NCI-H146 (cell line): ENCODE measurements at places on chromosomes 3 and 15.

- no peak for DNase-seq
Observed at GRCh38 chr3:42306499-42306898, 40.5 kb upstream of the CCK start.

- no peak for DNase-seq
Observed at GRCh38 chr3:177618873-177619733, 421.8 kb upstream of the TBL1XR1 start.

DNA sequence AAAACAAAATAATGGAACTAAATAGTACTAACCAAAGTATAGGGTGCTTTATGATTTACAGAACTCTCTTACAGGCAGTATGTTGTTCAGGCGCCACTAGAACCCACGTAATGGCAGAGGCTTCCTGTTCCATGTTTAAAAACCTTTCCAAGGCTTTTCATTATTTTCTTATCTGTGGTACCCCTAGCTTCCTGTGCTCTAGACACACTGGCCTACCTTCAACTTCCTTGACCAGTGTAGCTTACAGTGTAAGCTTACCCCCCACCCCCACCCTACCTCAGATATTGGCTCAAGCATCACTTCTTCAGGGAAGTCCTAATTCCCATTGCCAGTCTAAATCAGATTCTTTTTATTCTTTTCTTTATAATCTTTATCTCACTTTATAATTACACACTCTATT is 2.9 kb downstream of the NR2C2 start:
- peak; percentile 1 for DNase-seq

- DNase-seq = no peak
Observed at GRCh38 chr3:71376911-71377310, 206.6 kb downstream of the FOXP1 start.

DNA sequence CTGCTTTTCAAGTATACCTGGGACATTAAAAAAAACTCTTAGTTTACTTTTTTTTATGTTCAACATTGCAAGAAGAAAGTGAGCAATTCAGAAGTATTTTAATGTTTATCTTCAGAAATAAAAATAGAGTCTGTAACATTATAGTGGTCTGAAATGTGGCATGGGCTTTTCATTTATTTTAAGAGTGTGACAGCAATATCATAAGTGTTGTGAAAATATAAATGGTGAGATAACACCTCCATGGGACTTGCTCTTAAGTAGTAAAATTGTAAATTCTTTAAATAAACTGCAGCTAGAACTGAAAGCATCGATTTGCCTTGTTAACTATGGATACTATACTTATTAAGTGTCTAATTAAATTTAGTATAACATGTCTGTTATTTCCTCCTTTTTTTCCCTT is 48.8 kb upstream of the ZCWPW2 start:
- no peak for DNase-seq

DNA sequence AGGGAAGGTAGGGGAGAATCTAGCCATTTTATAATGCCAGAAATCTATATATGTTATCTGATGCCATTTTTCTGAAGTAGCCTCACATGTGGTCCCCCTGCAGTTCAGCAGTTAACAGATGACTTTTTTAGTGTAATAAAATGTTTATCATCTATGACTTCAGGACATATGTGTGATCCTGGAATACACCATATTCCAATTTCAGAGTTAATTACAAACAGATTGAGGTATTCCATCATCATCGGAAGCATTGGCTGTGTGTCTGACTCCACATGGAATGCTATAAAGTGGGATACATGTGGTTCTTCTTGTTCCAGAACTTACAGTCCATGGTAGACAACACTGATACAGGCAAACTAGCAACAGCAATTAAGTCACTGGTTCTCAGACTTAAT is 45.9 kb upstream of the LIMD1 start:
- DNase-seq = no peak

DNA sequence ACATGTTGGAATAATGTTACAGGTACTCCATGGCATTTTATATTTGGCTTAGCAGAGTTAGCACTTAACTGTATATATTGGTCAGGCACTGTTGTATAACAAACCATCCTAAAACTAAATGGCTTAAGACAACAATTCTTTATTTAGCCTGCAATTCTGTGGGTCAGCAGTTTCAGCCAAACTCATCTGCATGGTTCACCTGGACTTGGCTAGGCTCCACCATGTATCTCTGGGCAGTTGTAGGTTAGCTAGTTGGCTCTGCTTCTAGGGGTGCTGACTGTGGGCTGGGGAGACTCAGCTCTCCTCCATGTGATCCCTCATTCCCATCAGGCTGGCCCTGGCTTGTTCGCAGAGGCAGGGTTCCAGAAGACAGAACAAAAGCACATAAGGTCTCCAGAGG is 34.4 kb downstream of the RARB start:
- DNase-seq = no peak

- no peak for DNase-seq
Observed at GRCh38 chr3:31502803-31503221, 29.9 kb upstream of the STT3B start.

GRCh38 chr3:19744047-19744446 is 190.0 kb downstream of the EFHB start:
- DNase-seq = no peak

- no peak for DNase-seq
Observed at GRCh38 chr3:44439499-44440295, 37.8 kb downstream of the ZNF445 start.

DNA sequence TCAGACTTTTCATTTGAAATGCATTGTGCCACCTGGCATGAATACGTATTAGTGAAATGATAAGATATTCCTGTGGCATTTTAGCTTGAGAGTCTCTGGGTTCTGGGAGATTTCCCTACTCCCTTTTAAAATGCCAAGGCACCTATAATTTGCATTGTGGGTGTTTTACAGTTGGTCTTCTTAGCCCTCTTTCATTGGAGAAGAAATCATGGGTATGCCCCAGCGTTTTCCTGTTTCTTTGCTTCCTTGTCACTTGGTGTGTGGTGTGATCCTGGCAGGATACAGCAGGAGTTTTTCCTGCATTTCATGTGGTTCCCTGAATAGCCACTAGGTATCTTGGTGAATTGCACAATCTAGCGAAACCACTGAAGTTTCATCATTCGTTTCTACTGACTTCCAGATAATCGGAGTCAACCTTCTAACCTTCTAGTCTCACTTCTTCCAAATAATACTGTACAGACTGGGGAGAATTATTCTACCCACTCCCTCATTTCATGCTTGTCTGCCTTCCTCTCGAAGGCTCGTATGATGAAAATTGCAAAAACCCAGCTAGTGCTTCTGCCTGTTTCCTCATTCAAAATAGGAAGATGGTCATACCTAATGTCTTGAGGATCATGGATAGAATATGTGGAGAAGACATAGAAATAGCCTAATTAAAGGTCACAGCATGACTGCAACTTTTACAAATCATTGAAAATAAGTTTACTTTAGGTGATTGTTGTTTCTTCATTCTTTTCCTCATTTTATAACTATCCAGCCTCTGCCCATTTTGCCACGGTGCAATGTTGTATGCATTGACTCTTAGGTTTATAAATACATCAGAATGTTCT is 2.6 kb downstream of the BHLHE40 start:
- DNase-seq = no peak

- DNase-seq = peak; percentile 53
Observed at GRCh38 chr15:41891226-41891625, 2.6 kb downstream of the SPTBN5 start.

- DNase-seq = no peak
Observed at GRCh38 chr3:118127992-118128391, 906.7 kb downstream of the IGSF11 start.

- DNase-seq = no peak
Observed at GRCh38 chr3:50166620-50167019, 11.5 kb downstream of the SEMA3F start.

DNA sequence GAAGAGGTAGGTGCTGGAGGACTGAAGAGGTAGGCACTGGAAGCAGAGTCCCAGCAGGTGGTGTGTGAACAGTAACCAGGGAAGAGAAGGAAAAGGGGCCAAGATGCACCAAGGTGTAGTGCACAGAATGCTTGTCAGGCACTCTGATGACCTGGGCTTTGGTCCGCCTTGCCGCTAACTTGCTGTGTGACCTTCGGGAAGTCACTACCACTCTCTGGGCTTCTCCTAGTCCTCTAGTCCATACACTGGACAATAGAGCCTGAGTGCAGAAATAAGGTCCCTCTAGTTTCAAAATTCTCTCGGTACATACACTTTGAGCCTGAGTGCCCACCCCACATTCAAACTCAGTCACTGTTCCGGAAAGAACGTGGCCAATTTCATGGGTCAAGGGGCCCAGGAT is 24.1 kb downstream of the ANP32A start:
- DNase-seq = no peak

- DNase-seq = no peak
Observed at GRCh38 chr3:133820889-133821675, 15.5 kb downstream of the SRPRB start.

DNA sequence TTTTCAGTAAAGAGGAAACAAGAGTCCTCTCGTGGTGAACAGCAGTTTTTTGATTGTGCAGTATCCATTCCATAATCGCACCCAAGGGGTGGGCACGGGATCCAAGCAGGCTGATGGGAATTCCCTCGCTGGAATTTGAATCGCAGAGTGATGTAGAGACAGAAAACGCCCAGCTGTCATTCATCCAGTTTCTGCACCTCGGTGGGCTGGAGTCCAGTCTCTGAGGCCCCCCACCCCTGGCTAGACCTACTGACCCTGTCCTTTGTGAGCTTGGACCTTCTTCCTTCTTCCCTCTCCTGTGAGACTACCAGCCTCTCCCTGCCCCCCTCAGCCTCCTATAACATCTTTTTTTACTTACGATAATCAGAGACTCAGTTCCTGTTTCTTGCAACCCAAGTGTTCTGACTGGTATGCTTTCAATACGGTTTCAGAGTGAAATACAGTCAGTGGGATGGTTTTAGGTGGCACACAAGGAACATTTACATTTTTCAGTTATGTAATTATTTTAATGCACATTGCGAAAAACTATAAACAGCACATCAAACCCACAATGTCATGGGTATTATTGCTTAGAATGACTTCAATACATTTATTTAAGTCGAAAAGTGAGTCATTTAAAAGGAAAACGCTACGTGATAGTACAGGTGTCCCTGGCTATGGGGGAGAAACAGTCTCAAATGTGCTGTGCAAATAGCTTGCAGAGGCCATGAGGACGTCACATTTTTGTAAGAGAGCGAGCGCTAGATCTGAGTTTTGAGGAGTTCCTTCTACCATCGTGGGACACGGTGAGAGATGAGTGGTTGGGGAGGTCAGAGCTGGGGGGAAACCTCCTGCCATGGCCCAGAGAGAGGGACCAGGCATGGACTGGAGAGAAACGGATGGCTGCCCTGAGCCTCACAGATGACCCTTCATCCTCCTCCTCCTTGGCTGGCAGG is 37.5 kb upstream of the CHST2 start:
- DNase-seq = no peak
